Colonic mucosa (tissue), 4 donors: ENCODE measurements at places on chromosomes 1 and 21. TPM values are rescaled to one million over a fixed set of nuclear protein-coding genes. Genes with fewer than 3 reads are reported as not detected.
A peak's percentile ranks its signal among the peaks of the same experiment; 100 is the strongest.

DNA sequence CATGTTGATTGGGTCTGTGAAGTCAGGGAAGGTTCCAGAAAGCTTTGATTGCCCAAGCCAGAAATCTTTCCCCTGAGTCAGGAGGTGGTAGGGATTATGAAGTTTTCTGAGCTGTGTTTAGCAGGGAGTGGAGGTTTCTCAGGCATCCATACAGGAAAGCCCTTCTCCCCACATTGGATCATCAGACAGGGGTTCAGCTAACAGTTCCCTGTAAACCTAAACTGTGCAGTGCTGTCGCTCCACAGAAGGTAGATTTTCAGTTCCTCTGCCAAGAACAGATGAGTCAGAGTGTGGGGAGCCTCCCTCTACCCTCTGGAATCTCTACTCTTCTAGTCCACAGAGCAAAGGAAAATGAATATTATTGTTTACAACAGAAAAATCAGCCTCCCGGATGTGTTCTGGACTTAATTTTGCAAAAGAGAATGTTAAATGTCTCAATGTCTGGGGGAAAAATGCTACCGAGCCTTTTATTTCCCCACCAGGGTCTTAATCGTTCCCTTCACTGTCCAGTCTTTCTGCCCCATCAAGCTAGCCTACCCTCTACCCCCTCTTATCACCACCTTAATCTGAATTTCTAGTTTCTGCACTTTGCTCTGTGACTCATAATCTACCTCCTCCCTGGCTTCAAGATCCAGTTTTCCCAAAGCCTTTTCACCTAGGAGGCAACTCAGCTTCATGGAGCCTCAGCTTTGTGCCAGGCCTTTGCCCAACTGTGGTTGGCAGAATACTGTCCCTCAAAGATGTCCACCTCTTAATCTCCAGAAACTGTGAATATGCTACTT lies 355.6 kb downstream of the PRDM2 start:
- DNase-seq, result no peak

- DNase-seq, result peak; percentile 69
Observed at GRCh38 chr21:36134803-36135390, at the start of gene CBR3. Gene CBR3, plus strand, starts transcription at chr21:36135079. Its CDS starts 114 bp downstream, at chr21:36135193.

GRCh38 chr1:35931446-35932157 lies 697 bp downstream of the AGO3 start:
- peak; percentile 38 for DNase-seq

- DNase-seq, result no peak
Observed at GRCh38 chr1:243710467-243710866, 139.6 kb downstream of the AKT3 start.

DNA sequence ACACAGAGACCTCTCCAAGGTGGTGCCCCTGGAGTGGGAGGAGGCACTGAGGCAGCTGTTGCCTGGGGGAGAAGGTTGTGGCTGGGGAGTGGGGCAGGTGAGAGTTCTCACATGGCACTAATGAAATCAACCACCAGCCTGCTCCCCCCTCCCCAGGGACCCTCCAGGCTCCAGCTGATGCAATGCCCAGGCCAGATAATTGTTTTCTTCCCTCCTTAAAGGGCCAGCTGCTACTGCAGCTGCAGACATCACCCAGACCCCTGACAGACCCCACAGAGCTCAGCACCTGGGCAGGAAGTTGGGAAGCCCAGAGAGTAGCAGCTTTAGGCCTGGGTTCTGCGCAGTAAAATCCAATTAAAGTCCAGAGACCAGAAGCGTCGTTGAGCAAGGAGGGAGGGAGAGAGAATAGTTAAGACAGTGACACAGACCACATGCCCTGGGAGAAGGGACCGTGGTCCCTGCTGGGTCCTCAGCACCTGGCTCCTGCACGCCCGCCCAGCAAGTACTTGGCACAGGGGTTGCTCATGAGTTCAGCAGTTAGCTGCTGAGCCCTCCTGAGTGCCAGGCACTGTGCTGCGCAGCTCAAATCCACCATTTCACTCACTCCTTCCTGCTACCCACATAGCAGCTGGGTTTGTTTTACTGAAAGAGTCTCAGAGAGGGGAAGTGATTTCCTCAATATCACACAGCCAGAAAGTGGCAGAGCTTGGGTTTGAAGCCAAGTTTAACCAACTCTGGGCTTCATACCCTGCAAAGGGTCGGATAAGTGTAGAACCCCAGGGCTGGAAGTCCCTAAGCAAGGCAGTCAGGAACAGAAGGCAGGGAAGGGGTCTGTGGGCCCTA lies 1.9 kb downstream of the RIMS3 start:
- DNase-seq, result no peak

The LRRC3 gene
- 2.7 TPM for total RNA-seq

The MRAP gene
- total RNA-seq, result not detected

The KIF21B gene
- total RNA-seq, result 3.1 TPM
